ENCODE measurements at places on chromosomes 3 and 15.

DNA sequence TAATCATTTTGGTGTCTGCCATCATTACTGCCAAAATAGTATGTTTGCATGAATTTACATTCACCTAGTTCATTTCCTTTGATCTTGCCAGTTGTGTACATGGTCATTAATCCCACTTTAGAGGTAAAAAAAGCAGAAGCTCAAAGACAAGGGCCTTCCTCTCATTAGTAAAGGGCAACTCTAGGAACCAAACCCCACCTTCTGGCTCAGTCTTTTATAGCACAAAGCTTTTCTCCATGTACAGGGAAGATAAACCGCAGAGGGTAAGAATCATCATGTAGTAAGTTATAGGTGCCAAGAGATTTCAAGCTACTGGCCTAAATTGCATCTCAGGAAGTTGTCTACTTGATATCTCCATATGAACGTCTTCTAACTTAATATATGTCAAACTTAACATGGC lies 19.3 kb upstream of the SPG21 start:
- no peak for DNase-seq

GRCh38 chr3:13189639-13190377 lies 116.6 kb upstream of the IQSEC1 start:
- DNase-seq = no peak

DNA sequence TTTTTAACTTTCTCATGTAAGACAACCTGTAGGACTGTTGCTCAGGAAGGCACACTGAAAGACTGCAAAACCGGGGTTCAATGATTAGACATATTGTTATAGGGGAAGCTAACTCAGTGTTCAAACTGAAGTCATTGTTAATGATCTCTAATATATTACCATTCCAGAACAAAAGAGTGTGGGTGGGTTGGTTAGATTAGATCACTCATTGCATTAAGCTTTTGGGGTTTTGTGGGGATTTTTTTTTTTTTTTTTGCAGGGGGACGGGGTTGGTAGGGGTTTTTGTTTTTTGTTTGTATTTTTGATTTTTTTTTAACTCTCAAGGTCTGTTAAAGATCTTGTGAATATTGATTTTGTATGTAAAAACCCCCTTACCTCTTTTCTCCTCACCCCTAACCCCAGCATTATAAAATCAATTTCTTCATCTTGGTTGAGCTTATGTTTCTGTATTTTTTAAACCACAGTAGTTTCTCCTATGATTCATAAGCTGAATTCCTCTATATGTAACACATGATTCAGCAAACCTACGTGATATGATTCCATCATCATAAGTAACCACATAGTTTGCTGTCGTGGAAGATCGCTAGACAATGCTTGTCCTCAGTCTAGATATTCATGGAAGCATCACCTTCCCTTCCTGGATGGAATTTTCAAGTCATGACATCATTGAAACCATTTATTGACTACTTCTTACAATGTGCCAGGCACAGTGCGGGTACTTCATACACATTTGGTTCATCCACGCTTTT lies 544.1 kb upstream of the MDFIC2 start:
- no peak for DNase-seq

DNA sequence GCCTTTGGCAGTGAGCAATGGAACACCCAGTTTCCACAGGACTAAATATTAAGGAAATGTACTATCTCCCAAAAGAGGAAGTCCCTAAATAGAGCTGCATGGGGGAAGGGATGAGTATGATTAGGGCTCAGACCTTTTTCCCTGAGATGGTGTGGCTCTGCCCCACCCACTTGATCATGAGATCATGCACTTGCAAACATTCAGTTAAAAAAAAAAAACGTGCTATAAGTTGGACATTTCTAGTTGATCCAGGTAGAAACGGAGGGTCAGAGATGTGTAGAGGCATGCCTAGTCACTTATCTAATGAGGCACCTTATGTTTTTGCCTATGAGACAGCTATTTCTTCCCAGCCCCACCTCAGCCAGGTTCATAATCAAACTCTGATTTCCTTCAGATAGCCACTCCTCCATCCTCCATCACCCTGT lies 24.5 kb upstream of the SSR3 start:
- no peak for DNase-seq

GRCh38 chr15:78979456-78980320 lies 34.8 kb upstream of the CTSH start:
- no peak for DNase-seq

DNA sequence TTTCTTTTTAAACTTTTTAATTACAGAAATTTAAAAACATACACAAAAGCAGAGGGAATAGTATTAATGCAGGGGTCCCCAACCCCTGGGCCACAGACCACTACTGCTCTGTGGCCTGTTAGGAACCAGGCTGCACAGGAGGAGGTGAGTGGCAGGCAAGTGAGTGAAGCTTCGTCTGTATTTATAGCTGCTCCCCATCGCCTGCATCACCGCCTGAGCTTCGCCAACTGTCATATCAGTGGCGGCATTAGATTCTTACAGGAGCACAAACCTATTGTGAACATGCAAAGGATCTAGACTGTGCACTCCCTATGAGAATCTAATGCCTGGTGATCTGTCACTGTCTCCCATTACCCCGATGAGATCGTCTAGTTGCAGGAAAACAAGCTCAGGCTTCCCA lies 22.4 kb downstream of the CCR9 start:
- DNase-seq = no peak

DNA sequence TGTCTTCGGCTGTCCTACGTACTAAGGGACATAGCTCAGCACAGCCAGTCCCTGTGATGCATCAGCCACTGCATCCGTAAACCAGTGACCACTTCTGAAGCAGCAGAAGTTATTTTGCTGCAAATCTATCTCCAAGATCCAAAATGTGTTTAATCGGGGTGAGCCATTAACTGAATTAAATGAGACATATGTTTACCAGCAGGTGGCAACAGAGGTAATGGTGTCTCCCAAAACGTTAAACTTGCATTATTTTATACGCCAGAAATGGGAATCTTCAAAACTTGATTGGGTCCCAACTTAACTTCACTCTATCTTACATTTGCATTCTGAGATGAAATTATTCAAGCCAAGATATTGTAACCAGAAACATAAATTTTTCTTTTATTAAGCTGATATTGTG lies 75.3 kb upstream of the BOC start:
- DNase-seq = no peak

DNA sequence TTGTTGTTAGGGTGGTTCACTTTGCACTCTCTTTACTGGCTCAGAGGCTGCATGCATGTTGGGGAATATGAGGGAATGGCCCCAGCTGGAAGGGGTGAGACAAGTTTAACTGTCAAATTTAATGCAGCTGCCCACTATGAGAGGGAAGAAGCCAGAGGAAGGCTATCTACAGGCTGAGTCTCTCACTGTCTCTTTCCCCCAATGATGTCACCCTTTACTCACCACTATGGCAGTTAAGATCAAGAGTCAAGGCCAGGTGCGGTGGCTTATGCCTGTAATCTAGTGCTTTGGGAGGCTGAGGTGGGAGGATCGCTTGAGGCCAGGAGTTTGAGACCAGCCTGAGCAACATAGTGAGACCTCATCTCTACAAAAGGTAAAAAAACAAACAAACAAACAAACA lies 12.2 kb upstream of the RBMS3 start:
- DNase-seq = no peak

- no peak for DNase-seq
Observed at GRCh38 chr3:24012589-24013269, 67.6 kb downstream of the NR1D2 start.

GRCh38 chr3:123871946-123872345 lies 12.2 kb downstream of the MYLK start:
- no peak for DNase-seq

DNA sequence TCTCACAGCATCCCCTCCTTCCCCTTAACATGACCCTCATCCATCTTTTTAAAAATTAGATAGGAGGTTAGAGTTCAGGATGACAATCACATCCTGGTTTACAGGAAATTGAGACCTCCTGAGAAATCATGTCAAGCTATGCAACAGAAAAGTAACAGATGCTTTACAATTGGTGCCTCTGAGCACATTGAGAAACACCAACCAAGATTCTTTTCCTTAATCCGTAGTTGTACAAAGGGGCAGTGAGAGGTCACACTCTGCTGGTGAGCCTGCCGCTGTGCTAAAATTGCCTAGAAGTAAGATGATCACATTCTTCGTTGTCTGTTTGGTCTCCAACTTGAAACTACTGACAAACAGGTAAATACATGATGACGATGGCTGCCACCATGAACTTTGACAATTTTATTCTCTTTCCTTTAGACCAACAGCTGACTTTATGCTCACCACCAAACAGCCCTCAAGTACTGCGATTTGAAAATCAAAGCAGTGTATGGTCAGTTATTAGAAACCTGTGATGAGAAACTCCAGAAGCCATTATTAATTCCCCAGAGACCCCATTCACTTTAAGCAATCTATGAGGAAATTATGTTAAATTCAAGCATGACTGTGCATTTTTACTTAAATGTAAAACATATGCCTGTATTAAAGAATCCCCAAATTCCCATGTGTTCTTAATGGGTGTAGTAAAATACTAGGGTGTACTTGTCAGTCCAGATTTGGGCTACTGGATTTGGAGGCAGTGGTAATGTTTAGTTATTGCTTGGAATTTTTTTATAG lies 210.7 kb upstream of the UBE2E1 start:
- no peak for DNase-seq

- no peak for DNase-seq
Observed at GRCh38 chr3:71510510-71510909, 73.0 kb downstream of the FOXP1 start.

DNA sequence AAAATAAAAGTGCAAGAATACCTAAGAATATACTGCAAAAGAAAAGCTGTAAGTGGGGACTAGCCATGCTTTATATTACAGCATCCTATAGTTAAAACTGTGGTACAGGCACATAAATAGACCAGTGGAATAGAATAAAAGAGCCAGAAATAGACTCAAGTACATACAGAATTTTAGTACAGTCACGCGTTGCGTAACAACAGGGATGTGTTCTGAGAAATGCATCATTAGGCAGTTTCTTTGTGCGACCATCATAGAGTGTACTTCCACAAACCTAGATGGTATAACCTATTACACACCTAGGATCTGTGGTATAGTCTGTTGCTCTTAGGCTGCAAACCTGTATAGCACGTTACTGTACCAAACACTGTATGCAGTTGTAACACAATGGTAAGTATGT lies 61.8 kb downstream of the PCCB start:
- no peak for DNase-seq

DNA sequence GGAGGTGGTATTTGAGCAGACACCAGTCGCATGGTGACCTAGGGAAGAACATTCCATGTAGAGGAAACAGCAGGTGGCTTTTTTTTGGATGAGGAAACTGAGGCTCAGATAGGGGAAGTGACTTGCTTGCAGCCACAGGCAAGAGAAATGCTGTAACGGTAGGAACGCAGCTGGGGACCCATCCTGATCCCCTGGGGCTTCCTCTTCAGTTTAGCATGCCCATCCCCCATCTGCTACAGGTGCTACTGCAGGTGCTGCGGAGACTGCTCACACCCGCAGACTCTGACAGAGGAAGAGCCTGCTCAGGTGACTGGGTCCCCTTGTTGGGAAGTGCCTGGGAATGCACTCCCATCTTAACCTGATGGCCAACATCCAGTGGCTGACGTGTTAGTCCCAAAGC lies 55.4 kb upstream of the SEC13 start:
- DNase-seq = no peak

GRCh38 chr3:125318167-125318865 lies 56.8 kb downstream of the ZNF148 start:
- DNase-seq = no peak
